ENCODE measurements at places on chromosomes 6 and 20.

DNA sequence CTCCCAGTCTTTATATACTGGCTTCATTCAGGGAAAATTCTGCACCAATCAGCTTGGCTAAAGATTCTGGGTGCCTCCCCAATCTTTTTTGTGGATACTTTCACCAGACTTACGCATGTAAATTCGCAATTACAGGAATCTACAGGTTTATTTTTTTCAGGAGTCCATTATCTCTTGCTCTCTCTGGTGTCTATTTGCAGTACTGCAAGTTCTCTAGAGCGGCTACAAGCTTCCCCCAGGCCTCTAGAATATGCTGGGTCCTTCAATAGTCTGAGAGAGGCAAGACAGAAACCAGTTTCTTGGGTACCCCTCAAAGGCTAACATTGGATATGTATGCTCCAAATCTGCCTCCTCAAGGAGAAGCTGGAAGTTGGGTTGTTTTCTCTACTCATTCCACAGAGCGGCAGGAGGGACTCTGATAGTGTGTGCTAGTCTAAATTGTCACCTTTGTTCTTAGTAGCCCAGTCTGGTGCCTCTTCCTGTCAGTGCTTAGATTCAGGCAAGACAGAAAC lies 58.5 kb downstream of the SUN5 start:
- no peak for DNase-seq

DNA sequence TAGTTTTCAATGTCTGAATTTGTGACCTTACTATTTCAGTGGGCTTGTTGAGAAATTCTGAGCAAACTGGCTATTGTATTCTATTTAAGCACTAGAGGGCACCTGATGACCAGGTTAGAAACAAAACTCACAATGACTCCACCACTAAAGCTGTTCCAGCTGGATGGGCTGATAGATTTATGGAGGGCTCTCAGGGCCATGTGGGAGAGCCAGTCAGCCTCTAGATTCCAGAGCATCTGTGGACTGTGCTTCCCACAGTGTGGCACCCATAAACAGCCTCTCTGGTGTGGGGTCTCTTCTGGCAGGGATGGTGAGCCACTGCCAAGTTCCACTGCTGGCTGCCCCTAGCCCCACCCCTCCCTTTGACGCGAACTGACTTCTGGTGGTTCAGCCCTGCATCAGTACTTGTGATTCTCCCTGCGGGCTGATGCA lies 29.2 kb downstream of the C6orf58 start:
- DNase-seq: peak; percentile 27

- DNase-seq: no peak
These were observed 537.4 kb upstream of the MMS22L start for GRCh38 chr6:97820400-97820799.

- DNase-seq: no peak
These were observed 116.5 kb downstream of the DST start for GRCh38 chr6:56525974-56526789.

DNA sequence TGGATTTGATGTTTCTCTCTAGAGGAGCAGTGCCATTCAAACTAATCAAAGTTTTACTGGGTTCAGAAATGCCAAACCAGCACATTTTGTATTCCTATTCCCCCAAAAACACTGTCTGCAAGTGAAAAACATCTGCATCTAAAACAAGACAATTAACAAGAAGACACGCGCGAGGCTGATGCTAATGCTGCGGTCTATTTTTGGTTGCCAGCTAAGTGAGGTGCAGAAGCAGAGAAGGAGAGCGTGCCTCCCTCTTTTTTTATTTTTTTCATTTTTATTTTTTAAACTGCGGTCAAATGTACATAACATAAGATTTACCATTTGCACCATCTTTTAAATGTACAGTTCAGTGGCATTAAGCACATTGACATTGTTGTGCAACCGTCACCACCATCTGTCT lies 641.1 kb downstream of the DHX35 start:
- DNase-seq: no peak

GRCh38 chr20:5608442-5609161 lies 141.6 kb upstream of the SHLD1 start:
- no peak for DNase-seq

- no peak for DNase-seq
These were observed 333.4 kb downstream of the BCKDHB start for GRCh38 chr6:80439721-80440470.

DNA sequence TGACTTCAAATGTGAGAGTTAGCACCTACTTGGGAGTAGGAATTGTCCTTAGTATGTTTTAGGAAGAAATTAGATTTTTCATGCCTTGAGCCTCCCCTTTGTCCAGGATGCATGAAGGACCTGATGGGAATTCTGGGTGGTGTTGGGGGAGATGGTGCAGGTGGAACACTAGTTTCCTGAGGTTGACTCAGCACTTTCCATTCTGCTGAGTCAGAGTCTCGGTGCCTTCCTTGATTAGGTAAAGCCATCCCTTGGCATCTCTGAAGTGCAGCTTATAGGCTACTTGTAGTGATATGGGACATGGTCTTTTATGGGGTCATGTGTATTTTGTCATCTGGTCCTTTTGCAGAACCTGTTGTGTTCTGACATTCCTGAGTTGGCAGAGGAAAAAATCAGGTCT lies 105.3 kb downstream of the PHACTR3 start:
- DNase-seq: no peak

GRCh38 chr6:35218021-35218420 lies 4.3 kb downstream of the SCUBE3 start:
- no peak for DNase-seq

GRCh38 chr6:151676460-151676945 lies 131.0 kb upstream of the ESR1 start:
- DNase-seq: no peak

GRCh38 chr6:34015586-34015985 lies 130.3 kb downstream of the GRM4 start:
- no peak for DNase-seq

DNA sequence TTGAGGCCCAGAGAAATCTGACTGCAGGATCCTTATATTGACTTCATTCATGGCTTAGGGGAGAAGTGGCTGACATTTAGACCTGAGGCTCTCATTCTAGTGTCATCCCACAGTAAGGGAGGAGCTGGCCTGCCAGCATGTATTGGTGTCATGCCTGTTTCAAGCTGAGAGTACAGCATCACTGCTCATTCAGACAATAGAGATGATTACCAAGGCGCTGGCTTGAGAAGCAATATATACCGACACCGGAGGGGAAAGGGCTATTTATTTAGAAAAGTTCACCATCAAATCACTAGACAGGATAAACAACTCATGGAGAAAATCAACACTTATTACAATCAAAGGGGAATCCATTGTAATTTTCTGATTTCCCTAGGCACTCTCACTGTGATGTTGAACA lies 84.4 kb upstream of the HDAC2 start:
- DNase-seq: no peak

- no peak for DNase-seq
These were observed 18.0 kb upstream of the BCAS1 start for GRCh38 chr20:54088430-54088829.

DNA sequence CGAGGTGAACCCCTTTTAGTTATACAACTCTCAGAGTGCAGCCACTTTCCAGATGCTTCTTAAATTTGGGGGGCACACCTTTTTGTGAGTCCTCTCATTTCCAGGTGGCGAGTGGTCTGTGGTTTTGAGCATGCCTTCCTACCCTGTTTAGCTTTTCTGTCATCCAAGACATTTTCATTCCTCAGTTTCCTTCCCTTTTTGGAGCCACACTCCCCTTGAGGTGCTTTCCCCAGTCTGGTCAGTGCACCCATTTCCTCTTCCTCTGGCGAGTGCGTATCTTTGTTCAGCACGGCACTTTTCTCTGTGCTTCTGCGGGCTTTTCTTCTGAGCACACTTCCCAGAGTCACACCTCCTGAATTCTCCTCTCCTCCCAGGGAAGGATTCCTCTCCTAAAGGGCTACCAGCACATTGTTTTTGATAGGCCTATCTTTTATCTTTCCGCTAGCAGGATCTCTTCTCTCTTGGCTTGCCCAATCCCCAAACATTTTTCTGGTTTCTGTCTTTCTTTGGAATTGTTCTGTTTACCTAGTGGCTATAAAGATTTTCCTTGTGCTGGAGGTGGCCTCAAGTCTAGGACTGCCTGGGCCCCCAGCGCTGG lies 1.4 kb downstream of the PHF20 start:
- no peak for DNase-seq

DNA sequence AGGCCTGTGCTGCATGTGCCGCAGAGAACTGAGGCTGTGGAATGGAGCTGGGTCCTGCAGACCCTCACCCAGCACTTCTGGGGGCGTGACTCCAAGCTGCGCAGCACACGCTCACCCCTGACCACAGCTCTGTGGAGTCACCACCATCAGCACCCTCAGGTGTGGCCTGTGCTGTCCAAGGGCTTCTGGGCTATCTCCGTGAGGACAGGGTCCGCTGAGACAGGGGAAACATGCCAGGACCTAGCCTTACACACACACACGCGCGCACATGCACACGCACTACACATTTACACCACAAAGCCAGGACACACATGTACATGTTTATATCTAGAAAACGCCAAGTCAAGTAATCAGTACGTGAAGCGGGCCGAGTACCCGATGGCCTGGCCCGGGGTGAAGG lies 26.8 kb upstream of the TCFL5 start:
- no peak for DNase-seq

- DNase-seq: peak; percentile 29
These were observed 18.0 kb downstream of the BAG2 start for GRCh38 chr6:57190140-57190539.

DNA sequence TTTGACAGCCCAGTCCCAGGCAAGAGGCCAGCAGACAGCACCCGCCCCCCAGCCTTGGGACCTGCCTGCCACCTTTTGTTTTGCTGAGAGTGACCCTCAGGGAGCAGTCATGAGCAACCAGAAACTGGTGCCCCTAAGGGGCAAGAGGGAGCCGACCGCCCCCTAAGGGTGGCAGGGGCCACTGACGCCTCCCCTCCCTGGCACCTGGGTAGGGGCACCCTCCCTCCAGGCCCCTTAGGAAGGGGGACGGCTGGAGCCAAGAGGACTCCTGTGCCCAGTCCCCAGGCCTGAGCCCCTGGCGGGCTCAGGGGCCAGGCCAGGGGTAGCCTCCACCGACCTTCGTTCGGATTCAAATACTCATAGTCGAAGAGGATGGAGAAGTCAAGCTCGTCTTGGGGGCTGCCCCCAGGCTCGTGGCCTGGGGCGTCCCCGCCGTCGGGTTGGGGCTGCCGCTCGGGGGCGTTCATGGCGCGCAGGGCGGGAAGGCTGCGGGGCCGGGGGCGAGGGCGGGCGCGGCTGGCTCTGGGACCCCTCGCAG lies 417 bp downstream of the NFATC2 start:
- DNase-seq: no peak

- DNase-seq: no peak
These were observed 7.2 kb upstream of the THEMIS start for GRCh38 chr6:127907960-127908640.

- no peak for DNase-seq
These were observed 163.7 kb downstream of the RALGAPA2 start for GRCh38 chr20:20548527-20549266.

DNA sequence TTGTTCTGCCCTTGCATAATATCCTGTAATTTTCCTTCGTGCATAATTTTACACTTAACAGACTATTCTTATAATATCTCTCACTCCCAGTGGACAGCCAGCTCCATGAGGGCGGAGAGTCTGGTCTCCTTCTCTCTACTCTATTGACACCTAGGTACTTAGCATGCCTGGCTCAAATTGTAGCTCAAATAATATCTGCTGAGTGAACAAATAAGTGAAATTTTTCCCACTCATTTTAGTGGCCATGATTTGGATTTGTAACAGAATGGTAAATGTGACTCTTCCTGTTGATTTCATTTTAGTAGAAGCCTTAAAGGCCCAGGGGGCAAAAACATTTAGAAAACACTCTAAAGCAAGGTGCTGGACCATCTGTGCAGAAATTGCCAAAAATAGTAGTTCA lies 7.8 kb upstream of the DOK5 start:
- no peak for DNase-seq

DNA sequence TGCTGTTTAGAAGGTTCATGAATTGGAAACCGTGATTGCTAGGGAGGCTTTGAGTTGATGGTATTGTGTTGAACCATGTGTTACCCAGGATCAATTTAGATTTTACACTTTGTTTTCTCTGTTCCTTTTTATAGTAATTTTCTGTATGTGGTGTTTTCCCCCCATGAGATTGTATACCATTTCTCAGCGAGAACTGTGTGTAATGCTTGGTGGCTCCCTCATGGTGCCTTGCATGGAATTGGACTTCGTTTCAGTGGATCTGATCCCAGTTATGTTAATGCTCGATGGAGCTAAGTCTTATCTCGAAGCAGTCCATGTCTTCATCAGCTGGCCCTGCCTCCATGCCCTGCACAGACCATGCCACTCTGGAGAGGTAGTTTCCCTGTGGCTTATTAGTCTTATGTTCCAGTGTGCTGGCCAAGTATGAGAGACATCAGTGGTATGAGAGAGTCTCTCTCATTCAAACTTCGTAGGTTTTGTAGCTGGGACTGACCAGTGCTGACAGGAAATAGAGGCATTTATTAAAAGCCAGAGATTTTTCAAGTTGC lies 18.7 kb downstream of the PTPN1 start:
- DNase-seq: peak; percentile 50

- DNase-seq: peak; percentile 22
These were observed 46.9 kb downstream of the PDYN start for GRCh38 chr20:1946762-1947534.

DNA sequence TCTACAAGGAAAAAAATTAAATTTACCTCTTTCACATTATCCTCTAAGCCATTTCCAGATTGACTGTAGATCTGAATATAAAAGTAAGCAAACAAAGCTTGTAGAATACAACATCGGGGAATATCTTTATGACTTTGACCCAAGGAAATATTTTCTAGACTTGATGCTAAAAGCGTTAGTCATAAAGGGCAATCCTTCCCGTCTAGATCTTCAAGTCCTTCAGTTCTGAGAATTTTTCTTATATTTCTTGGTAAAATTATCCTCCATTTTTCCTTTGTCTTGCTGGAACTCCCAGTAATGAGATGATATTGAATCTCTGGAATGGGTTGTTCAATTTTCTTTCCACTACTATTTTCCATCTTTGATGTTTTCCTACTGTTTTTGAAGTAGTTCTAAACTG lies 77.8 kb upstream of the ZNF184 start:
- no peak for DNase-seq

GRCh38 chr6:95231416-95231815 lies 345.9 kb upstream of the MANEA start:
- no peak for DNase-seq

- DNase-seq: no peak
These were observed 7.1 kb downstream of the TFEB start for GRCh38 chr6:41728073-41728936.

DNA sequence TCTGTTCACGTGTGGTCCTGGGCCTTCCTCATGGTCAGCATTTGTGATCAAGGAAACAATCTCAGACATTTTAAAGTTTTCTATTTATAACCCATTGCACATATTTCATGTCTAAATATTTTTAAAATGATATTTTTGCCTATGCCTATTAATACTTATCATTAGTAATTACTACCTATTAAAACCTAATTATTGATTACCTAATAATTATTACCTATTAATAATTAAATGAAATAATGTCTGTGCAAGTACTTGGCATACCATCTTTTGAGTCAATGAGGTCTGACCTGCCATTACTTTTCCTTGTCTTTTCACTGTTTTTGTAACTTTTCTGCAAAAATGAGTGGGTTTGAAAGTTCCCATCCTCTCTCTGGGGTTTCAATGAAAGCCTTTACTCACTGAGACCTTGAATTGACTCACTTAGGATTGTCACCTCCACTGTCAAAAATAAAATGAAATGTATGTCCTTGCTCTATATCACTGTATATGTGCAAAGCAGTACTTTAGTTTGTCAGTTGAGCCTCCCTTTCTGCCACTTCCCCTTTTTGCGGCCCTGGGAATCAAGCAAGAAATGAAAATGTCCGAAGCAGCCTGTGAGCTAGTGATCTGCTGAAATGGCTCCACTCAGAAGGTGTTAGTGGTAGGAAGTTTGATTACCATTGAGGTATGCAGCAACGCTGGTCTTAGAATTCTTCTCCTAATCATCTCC lies 87.8 kb downstream of the L3MBTL3 start:
- no peak for DNase-seq

Measured in stromal cell of bone marrow (primary cell).